ENCODE measurements at places on chromosomes 5 and 9. TPM values are rescaled to one million over a fixed set of nuclear protein-coding genes. Genes with fewer than 3 reads are reported as not detected.

PCDHGC4 gene
- 0.90 TPM for total RNA-seq

PCA3 gene
- total RNA-seq = 0.32 TPM

C5orf22 gene
- 27.5 TPM for total RNA-seq

KIF27 gene
- 3.5 TPM for total RNA-seq

PGGT1B gene
- total RNA-seq = 37.5 TPM

IFNA21 gene
- not detected for total RNA-seq

GRIN3A gene
- total RNA-seq = not detected

WASHC1 gene
- total RNA-seq = 10.3 TPM

AHRR gene
- total RNA-seq = 3.1 TPM

SPINK4 gene
- not detected for total RNA-seq

CDX1 gene
- total RNA-seq = not detected

DNA sequence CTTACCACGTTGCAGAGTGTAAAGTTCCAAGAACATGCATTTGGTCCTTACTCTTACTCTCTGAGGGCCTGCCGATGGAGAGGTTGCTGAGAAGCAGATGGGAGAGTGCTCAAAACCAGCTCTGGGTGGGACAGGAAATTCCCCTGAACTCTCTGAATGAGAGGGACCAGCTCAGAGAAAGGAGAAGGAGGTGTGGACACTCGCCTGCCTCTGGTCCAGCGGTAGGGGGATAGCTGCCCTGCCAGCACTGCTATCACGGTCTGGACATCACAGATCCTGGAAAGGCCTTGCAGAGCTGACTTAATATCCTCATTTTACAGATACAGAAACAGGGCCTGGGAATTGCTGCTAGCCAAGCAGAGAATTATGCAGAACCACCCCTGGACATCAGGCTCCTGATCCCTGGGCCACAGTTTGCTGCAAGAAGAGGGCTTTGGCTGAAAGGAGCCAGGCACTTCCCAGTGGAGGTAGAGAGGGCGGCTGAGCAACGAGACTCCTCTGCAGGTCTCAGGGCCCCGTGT, 4.9 kb downstream of the TRAF1 start:
- no peak for DNase-seq

DNA sequence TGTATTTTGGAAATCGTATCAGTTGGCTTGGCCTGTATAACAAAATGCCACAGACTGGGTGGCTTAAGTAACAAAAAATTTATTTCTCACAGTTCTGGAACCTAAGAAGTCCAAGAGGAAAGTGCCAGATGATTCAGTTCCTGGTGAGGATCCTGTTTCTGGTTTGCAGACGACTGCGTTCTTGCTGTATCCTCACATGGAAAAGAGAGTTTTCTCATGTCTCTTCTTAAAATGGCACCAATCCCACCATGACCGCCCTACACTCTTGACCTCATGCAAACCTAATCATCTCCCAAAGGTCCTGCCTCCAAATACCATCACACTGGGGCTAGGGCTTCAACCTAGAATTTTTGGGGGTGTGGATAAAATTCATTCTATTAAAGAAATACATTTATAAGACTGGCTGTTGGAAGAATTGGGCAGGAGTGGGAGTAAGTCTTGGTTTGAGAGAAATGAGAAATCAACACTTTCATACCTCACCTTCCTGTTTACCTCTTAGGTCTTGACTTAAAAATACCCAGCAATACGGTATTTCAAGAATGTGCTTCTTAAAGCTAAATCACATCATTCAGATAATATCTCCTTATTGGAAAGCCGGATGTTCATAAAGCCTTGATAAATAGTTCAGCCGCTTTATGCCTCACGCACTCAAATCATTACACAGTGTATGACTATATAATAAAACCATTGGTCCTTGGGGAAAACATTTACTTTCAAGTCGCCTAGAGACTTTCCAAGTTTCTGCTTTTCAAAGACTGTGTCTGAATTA, 28.7 kb downstream of the PTTG1 start:
- peak; percentile 75 for DNase-seq

- no peak for DNase-seq
Measured at GRCh38 chr9:135423725-135424124, 55.9 kb upstream of the PPP1R26 start.

GRCh38 chr9:17757816-17758215, 178.9 kb downstream of the SH3GL2 start:
- DNase-seq = no peak

DNA sequence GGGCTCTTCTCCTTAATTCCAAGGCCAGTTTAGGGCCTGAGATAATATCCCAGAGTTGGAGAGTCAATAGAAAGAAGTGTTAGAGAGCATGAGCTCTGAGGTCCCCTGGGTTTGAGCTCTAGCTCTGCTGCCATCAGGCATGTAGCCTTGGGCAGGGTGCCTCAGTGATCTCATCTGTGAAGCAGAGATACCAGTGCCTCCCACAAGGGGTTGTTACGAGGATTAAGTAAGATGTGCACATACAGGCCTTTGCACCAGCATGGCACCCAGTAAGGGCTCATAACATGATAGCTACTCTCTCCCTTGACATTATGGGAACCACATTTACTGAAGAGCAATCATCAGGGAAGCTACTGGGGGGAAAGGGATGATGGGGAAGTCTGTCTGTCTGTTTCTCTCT, 265.7 kb downstream of the HSPA4 start:
- no peak for DNase-seq

DNA sequence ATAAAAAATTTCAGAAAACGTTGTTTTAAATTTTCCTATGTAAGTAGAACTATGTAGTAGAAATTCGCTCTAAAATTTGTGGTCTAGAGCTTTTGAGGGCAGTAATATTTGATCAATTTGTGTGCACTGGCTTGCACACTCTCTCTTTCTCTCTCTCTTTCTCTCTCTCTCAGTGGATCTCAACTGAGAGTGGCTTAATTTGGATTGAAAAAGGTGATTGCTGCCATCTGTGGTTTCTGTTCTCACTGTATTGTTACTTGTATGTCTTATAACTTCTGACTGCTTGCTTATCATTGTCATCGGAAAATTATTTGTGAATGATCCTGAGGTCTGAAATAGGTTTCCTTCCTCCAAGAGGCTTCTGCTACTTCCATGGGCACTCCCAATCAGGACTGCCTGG, 368.2 kb downstream of the KCTD16 start:
- DNase-seq = no peak

DNA sequence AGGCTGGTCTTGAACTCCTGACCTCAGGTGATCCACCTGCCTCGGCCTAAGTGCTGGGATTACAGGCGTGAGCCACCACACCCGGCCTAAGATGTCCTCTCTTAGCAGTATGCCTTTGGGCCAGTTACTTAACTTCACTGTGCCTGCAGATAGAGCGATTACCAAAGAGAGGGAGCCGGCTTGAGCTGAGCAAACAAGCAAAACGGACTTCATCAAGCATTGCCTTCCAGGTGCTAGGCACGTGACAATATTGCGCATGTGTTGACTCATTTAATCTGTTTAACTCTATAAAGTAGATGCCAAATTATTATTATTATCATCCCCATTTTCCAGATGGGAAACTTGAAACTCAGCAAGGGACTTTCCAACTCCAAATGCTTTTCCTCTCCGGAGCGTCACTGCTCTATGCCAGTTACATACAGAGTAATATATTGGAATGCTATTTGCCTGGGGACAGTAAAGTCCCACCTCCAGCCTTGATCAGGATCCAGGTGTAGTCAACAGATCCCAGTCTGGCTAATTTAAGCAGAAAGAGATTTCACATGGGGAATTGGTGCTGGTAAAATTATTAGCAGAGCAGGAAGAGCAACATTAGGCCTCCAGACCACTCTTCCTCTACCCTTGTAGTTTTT, 5.6 kb upstream of the C9orf152 start:
- DNase-seq = no peak

DNA sequence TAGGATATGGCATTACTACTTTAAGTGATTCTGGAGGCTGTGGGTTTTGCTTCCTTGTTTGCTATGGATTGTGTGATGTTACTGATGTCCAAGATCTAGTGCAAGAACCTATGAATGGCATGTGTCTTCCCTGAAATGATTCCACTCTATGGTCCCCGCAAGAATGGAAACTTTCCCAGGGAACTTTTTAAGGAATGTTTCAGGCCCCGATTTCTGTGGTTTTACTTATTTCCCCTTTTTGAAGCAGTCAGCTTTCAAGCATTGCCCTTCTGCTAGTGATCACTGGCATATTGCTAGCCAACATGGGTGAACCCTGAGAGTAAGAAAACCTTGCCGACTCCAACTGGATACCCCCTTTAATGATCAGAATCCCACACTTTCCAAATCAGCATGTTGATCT, 26.6 kb upstream of the CD180 start:
- DNase-seq = no peak

- DNase-seq = no peak
Measured at GRCh38 chr9:70259512-70259802, 679 bp downstream of the SMC5 start.

GRCh38 chr9:18601956-18602355, 128.0 kb downstream of the ADAMTSL1 start:
- no peak for DNase-seq

DNA sequence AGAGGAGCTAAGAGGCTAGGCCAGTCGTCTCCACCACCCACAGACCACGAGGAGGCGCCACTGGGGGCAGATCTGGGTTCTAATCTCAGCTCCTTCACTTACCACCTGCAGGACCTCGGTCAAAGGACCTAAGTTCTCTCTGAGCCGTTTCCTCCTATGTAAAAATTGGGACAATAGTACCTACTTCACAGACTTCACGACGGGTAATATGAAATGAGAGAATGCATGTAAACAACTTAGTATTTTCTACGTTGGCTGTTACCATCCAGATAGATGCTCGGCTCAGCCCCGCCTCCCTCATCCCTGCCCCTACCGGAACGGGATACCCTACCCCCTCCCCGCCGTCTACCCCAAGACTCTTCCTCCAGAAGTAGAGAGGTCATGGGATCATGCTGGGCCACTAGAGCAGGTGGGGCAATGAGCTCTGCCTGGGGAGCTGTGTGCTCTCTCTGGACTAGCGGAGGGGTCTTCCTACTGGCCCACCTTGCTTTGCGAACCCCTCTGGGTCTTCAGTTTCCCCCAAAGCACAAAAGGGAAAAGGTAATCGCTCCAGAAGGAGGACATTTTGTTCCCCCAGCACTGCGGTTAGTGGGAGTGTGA, 541 bp downstream of the GNPDA1 start:
- peak; percentile 52 for DNase-seq

DNA sequence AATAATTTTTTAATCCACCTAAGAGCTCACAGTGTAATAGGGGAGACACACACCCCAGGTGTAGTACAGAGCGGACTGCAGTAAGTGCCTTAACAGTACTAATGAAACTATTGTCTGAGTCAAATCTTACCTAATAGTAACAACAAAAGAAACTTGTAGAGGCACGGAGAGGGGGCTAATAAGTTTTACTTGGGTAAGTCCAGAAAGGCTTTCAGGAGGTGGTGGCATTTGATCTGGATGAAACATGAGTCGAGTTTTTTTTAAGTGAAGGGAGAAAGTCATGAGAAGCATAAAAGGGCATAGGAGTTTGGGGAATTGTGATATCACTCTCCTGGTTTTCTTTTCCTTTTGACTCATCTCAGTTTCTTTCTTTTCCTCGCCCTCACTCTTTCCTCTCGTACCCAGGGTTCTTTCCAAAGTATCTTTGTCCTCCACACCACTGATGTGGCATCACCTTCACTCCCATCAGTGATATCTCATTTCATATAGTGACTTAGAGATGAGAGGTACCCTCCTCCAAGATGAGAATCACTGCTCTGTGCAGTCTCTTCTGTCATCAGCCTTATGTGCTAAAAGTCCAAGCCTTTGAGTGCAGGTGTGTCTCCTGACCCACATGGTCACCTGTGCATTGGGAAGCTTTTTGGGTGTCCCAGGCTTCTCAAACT, 2.0 kb downstream of the CTNNA1 start:
- no peak for DNase-seq

DNA sequence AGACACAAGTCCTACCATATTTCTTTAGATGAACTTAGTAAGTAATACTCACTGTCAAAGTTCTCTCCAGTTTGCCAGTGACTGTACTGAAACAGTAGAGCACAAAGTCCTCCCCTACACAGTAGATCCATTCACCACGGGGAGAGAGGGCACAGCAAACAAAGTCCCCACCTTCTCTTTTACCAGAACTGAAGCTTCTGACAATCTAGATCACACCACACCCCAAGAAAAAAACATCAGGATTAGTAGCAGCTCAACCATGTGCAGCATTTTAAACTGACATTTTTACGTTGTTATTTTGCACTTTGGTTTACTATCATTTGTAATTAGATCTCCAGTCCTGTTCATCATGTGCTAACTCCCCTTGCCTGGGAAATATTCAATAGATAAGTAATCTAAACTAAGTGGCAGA, 23.0 kb downstream of the DNAJA1 start:
- DNase-seq = no peak

DNA sequence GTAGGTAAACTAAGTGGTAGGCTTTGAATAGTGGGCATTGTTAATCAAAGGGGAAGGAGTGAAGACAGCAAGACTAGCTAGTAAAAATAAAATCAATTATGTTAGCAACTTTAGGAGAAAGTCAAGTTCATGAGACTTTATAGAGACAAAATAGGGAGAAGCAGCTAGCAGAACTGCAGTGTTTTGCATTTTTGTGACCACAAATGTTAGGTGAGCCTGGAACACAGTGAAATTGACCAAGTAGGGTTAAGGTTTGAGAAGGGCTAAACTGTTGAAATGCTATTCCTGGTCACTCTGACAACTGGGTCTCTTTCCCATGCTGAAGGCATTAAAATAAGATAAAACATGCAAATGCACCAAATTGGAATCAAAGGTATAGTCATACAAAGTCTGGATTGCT, 13.0 kb downstream of the SEC61B start:
- no peak for DNase-seq

DNA sequence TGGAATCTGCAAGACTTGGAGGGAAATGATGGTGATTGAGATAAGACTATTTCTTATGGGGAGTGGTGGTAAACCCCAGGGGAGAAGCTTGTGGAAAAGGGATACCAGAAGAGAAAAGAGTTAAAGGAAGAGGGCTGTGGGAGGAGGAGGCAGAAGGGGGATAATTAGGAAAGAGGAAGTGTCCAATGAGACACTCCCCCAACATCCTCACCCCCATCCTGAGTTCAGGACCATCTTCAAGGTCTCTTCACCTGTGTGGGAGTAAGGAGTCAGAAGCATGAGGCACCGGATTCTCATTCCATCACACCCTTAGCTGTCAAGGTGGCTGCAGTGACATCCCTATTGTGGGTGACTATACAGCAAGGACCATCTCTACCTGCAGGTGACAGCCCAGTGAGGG, 106.6 kb upstream of the POC5 start:
- no peak for DNase-seq

- DNase-seq = no peak
Measured at GRCh38 chr5:112064956-112065355, 308.0 kb upstream of the NREP start.

DNA sequence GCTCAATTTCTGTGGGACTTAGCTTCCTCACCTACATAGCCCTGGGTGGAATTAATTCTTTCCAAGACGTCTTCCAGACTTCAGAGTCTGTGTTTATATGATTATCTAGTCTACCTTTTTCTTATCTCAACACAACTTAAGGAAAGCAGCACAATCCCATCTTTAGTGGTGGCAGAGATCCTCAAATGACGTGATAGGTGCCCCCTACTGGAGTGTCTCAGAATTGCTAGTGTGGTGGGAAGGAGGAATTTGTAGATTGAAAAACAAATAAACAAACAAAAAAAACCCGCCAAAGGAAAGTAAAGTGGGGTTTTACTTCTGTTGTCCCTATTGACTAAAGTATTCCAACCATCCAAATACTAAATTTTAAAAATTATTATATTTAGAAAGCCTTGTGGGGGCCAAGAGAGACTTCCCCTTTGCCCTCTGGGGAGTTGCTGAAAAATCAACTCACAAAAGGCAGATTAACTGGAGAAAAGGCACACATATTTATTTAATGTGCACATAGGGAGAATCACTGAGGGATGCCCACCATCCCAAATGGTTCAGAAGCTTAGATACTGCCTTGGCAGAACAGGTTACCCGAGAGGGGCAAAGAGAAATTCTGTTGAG, 283.3 kb downstream of the TMEM167A start:
- DNase-seq = peak; percentile 53

- DNase-seq = no peak
Measured at GRCh38 chr5:168342151-168342825, 50.8 kb downstream of the WWC1 start.

All from endothelial cell of umbilical vein (primary cell).